Osteocyte (in vitro differentiated cells): ENCODE measurements at places on chromosomes 11 and 22. TPM values are rescaled to one million over a fixed set of nuclear protein-coding genes. Genes with fewer than 3 reads are reported as not detected.

The MS4A6E gene
- not detected in 2 replicates for total RNA-seq

The SPON1 gene
- total RNA-seq: 0.05 and 0.10 TPM in 2 replicates

The PAX6 gene
- total RNA-seq: not detected in 2 replicates

The SYVN1 gene
- total RNA-seq: 53.6 and 57.1 TPM in 2 replicates

The SH3BP1 gene
- total RNA-seq: 6.9 and 8.3 TPM in 2 replicates

The PRR33 gene
- total RNA-seq: not detected in 2 replicates

The VPS51 gene
- 122 and 127 TPM in 2 replicates for total RNA-seq

The COPB1 gene
- 135 TPM in 2 replicates for total RNA-seq

The KIRREL3 gene
- 1.2 and 1.9 TPM in 2 replicates for total RNA-seq

The MEI1 gene
- total RNA-seq: not detected in 2 replicates

The DRICH1 gene
- 0.43 TPM in 1 of 2 replicates, not detected in the other for total RNA-seq

The OR51B4 gene
- total RNA-seq: not detected in 2 replicates

The ALG9 gene
- 34.1 and 41.7 TPM in 2 replicates for total RNA-seq

The OR8A1 gene
- total RNA-seq: not detected in 2 replicates

The EXPH5 gene
- 0.59 and 1.5 TPM in 2 replicates for total RNA-seq

The FJX1 gene
- total RNA-seq: 20.2 and 21.6 TPM in 2 replicates

The MMP8 gene
- total RNA-seq: not detected in 2 replicates

The C11orf52 gene
- 0.42 and 0.62 TPM in 2 replicates for total RNA-seq

The YWHAH gene
- 150 and 152 TPM in 2 replicates for total RNA-seq

The PRRG4 gene
- total RNA-seq: not detected in 2 replicates

The CCDC116 gene
- 0.59 and 0.78 TPM in 2 replicates for total RNA-seq

The LRRC32 gene
- 35.6 and 39.6 TPM in 2 replicates for total RNA-seq

The OR51E1 gene
- total RNA-seq: 0.81 and 1.1 TPM in 2 replicates

The OR8G5 gene
- not detected in 2 replicates for total RNA-seq

The LGALS1 gene
- 1,199 and 1,246 TPM in 2 replicates for total RNA-seq

The STX3 gene
- total RNA-seq: 16.5 and 17.8 TPM in 2 replicates

The PLEKHB1 gene
- total RNA-seq: 0.78 TPM in 1 of 2 replicates, not detected in the other

The MICAL2 gene
- 19.5 and 20.8 TPM in 2 replicates for total RNA-seq
